NCI-H1105 treated with DMSO at 0.1 percent for 48 hours (cell line): ENCODE measurements at places on chromosomes 5 and 9.

DNA sequence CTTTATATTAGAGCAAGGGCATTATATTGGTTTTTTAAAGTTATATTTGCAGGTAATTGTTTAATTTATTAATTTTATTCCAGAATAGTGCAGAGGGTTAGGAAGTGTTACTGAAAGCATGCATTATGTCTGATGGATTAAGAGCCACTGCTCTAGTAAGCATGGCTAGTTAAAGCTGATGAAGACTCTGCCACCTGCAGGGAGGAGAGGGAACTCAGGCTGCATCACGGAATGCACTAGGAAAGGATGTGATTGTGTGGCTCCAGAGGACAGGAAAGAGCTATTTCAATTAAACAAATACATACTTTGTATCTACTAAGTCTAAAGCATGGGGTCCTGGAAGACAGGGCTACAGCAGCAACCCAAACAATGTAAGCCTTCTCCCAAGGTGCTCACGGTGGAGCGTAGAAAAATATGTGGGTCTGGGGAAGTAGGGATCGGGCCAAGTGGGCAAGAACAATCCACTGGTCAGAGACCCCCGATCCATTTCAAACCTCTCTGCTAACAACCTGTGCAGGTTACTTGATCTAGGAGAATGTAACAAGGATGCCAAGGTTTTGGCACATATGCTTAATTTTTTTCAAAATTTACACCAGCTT, 15.3 kb upstream of the GRXCR2 start:
- DNase-seq, result no peak

DNA sequence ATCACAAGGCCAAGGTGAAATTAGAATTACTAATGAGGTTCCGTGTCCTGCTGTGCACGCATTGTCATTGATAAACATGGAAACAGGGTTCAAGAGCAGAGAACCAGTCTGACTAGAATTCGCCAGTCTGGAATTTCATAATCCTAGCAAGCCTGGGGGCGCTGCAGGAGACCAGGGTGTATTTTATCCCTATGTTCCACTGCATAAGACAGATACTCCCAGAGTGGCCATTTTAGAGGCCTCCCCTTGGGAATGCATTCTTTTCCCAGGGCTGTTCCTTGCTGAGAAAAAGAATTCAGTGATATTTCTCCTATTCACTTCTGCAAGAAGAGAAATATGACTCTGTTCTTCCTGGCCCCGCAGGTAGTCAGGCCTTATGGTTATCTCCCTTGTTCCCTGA, 1387.7 kb downstream of the MAT2B start:
- no peak for DNase-seq

- DNase-seq, result no peak
Observed at GRCh38 chr5:159819591-159820411, 96.5 kb upstream of the ADRA1B start.

GRCh38 chr5:135952683-135953082, 2.1 kb downstream of the LECT2 start:
- no peak for DNase-seq

DNA sequence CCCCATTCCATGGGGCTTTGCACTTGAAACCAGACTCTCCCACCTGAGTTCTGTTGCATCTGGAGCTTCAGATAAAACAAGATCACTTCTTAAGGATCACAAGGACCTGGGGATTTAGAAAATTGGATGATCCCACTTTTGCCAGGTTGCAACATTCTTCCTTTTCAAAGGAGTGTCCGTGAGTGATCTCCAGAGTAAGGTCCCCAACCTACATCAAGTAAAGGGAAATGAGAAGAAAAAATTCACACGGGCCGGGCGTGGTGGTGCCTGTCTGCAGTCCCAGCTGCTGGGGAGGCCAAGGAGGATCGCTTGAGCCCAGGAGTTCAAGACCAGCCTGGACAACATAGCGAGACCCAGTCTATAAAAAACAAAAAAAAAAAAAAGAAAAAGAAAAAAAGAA, 41.2 kb upstream of the COL5A1 start:
- no peak for DNase-seq

GRCh38 chr5:55897905-55898304, 46.7 kb downstream of the IL31RA start:
- DNase-seq, result no peak

DNA sequence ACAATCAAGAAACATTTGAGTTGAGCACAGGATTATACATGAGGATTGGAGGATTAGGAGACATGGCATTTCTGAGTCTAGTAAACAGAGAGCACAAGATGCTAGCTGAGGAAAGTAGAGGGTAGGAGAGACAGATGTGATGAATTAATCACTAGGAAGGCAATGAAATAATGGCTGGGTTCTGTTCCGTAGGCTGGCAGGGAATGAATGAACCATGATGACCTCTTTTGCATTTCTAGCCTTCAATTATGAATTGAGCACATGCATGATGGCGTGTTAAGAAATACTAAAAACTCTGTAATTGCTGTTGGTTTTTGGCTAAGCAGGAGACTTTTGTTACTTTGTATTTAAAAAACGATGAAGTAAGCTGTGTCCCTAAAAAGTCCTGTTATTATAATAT, 420.0 kb upstream of the TLE4 start:
- no peak for DNase-seq

DNA sequence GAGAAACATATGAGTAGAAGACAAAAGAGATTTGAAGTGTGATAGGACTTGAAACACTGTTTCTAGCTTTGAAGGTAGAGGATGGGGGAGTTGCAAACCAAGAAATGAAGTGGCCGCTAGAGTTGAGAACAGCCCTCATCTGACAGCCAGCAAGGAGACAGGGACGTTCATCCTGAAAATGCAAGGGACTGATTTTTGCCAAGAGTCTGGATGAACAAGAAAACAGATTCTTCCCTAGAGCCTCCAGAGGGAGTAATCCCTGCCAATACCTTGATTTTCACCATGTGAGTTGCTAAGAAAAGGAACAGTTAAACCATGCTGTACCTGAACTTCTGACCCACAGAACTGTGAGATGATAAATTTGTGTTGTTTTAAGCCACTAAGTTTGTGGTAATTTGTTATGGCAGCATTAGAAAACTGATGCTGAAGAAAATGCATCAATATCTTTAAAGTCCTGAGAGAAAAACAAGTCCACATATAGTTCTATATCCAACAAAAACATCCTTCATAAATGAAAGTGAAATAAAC, 154.0 kb upstream of the ADAMTSL1 start:
- DNase-seq, result no peak

DNA sequence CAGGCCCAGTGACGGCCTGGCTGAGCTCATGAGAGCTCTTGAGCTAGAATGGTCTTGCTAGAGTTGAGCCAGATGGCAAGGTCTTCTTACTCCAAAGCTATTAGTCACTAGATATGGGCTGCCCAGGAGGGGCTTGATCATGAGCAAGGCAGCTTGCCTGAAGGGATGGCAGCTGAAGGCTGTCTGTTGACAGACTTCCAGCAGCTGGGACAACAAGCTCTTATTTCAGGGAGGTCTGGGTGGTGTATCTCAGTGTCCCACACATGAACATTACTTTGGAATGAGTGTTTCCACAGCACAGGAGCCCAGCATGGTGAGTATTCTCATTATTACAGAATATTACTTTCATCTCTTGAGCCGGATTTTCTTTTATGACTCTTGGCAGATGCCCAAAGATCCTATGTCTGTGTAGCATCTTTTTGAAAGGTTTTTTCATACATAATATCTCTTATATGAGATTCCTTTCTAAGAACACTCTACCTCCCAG, 414.1 kb downstream of the ARHGEF28 start:
- no peak for DNase-seq

GRCh38 chr9:136852664-136853595, 784 bp downstream of the MAMDC4 start:
- DNase-seq, result no peak

DNA sequence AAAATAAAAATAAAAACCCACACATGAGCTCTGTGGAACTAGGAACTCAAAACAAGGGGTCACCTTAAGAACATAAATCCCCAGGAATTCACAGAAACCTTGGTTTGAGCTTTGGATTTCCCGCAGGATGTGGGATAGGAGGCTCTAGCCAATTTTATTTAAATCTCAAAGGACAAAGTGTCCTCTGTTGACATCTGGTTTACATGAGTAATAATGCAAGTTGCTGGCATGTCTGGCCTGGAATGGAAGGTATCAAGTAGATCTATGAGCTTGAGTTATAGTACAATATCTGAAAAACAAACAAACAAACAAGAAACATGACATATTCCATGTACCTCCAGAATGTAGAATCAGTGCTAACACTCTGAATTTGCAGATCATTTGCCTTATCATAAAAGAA, 94.2 kb upstream of the SLIT3 start:
- DNase-seq, result no peak

DNA sequence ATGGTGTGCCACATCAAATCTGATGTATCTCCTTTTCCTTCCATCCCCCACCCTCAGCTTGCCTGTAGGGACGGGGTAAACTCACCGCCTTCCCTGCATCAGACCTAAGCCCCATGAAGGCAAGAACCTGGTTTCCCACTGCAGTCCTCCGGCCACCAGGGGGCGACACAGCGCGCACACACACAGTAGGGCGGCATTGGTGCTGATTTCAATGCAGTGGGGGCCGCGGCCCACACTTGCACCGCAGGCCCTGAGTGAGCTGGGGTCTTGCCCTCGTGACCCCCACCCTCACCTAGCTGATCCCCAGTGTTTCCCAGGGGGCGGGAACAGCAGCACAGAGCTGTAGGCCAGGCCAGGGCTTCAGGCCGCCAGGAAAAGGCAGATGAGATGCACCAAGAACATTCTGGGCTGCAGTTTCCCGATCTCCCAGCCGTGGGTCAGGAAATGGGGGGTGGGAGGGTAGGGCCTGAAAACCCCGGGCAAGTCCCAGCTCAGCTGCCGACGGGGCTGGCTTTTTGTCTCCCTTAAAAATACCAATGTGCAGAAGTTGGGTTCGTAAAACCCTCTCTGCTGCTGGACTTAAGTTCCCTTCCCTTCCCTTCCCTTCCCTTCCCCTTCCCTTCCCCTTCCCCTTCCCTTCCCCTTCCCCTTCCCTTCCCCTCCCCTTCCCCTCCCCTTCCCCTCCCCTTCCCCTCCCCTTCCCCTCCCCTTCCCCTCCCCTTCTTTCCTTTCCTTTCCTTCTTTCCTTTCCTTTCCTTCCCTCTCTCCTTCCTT, 19.5 kb downstream of the FAM163B start:
- no peak for DNase-seq

DNA sequence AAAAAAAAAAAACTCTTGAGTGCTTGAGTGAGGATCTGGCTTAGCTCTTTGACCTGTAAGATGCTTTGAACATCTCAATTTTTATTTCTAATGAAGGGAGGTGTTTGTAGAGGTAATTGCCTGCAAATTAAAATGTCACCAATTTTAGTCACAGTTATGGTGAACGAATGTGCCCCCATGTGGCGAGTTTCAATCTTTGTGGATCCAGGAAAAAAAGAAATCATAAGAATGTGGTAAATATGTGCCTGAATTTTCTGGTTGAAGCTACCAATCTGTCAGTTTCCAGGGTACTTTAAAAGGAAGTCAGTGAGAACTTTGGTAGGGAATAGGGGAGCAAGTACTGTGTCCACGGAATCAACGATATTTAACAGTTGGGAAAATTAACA, 1772.4 kb upstream of the CDH9 start:
- DNase-seq, result no peak

DNA sequence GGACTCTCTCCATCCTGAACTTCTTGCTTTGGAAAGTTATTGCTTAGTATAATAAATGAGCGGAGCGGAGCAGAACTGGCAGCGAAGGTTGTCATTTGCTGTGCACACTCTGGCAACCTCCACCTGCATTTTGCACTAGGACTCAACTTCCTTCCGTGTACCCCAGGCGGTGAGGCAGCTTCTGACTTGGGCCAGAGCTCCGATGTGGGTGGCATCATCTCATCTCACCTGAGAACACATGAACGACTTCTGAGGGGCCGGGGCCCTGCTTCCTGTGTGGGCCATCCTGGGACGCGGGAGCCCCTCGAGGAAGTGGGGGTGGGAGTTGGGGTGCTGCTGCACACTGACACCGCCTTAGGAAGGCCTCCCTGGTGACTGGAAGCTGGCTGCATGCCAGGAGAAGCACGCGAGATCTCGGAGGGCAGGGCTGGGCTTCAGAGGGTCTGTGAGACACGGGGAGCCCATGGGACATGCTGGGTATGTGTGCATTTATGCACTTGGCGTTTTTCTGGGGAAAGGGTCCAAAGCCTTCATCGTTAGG, 56.5 kb upstream of the COL5A1 start:
- no peak for DNase-seq

- no peak for DNase-seq
Observed at GRCh38 chr5:102678267-102679058, 76.6 kb upstream of the PAM start.

GRCh38 chr9:2939368-2939767, 95.5 kb upstream of the PUM3 start:
- DNase-seq, result no peak

- DNase-seq, result no peak
Observed at GRCh38 chr9:129923589-129923988, 88.3 kb downstream of the USP20 start.

DNA sequence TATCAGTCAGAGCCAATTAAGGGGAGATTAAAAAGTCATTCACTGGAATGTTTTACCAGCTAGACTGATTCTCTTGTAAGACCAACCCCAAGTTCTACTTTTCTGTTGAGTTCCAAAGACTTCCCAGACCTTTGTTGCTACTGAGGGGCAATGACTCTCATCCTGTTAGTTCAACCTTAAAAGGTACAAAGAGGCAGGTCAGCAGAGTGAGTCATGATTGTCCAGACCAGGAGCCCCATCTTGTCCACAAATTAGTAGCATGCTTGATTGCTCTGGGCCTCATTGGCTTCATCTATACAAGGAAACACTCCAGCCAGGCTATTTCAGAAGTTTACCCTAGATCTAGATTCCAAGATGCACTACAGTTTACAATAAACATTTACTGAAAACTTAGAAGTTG, 79.9 kb upstream of the IL7R start:
- DNase-seq, result no peak

GRCh38 chr5:5652181-5652580, 229.7 kb downstream of the ICE1 start:
- no peak for DNase-seq

DNA sequence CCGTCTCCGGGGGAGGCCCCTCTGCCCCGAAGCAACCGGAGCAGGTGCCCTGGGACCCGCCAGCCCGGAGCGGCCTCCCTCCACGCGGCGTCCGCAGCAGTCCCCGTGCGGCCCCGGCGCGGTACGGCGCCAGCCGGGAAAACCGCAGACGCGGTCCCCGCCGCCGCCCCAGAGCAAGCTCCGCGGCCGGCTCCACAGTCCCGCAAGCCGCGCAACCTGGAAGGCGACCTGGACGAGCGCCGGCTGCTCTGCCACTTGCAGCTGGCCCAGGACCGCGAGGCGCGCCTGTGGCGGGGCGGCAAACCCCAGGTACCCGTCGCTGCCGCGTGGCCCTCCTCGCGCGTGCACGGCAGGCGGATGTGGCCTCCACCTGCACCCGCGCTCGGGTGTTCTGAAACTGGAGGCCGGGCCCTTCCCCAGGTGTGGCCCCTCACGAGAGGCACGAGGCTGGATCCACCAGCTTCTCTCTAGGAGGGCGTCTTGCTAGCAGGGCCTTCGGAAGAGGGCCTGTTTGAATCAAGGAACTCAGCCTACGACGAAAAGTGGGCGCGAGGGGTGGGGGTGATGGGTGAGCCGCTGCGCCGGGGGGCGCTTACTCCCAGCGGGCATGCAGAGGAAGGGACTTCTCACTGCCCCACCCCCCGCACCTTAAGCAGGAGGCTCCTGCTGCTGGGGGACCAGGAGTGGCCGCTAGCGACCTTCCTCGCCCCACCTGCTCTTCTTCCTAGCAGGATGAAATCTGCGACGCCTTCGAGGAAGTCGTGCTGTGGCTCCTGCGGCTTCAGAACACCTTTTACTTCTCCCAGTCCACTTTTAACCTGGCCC, 602 bp downstream of the CCNI2 start:
- no peak for DNase-seq
